Esophagus squamous epithelium (tissue), 5 donors: ENCODE measurements at places on chromosomes 4 and X.

GRCh38 chr4:472881-473569, 25.9 kb downstream of the ZNF721 start:
- peaks cover 26% of the 10 kb centered on the region for H3K36me3 ChIP-seq
- H3K4me3 ChIP-seq: peak overlapping the region; percentile 56
- H3K4me1 ChIP-seq: peaks cover 4% of the 10 kb centered on the region
- H3K27me3 ChIP-seq: no peaks in the 10 kb centered on the region
- H3K27ac ChIP-seq: peak overlapping the region; percentile 94

DNA sequence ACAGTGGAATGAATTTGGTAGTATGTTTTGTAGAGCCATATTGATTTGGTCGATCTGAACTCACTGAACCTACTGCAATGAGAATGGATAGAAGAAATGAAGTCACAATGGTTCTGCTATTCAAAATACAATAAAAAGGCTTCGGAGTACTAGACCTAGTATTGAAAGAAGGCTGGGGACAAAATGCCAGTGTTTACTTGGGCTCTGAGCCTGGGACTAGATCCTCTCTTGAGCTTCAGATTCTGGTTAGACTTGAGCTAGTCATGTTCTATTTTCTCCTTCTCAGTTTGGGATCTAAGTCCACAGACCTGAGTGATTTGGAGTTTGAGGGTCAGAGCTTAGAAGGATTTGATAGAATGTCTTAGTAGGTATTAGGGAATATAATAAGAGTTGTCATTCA, 9.9 kb downstream of the INTS12 start:
- no peak overlapping the region for H3K4me3 ChIP-seq
- DNase-seq: no peak
- H3K27ac ChIP-seq: no peak overlapping the region
- no peaks in the 10 kb centered on the region for H3K27me3 ChIP-seq
- no peaks in the 10 kb centered on the region for H3K4me1 ChIP-seq

GRCh38 chr4:184148738-184149637, 68.7 kb downstream of the ENPP6 start:
- H3K36me3 ChIP-seq: no peaks in the 10 kb centered on the region
- H3K27ac ChIP-seq: no peak overlapping the region
- peaks cover 21% of the 10 kb centered on the region for H3K4me1 ChIP-seq
- no peak for DNase-seq
- H3K27me3 ChIP-seq: no peaks in the 10 kb centered on the region

DNA sequence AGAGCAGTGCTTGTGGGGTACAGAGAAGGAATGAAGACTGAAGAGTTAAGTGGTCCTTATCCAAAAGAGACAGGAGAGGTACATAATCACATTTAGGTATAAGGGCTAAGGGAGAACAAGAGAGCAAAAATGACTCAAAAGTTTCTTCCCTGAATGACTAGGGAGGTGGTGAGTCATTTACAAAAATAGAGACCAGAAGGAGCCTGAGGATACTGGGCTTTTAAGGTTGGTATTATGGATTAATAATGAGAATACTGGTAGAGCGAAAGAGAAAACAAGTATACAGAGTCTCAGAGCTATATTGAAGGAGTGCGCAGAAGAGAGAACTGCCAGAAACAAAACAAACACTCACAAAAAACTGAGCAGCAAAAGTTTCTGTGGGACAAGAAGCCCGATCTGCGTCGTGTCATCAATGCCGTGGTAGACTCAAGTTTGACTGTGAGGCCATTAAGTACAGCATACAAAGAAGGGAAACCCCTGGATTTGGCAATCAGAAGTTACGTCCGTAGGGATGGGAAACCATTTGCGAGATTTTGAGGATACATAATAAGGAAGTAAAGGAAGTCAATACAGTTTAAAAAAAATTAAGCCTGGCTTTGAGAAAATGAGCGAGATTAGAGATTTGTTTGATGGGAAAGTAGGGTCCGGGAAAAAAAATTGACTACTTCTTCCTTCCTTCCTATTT, 129.1 kb upstream of the STIM2 start:
- H3K27me3 ChIP-seq: no peaks in the 10 kb centered on the region
- no peak for DNase-seq
- no peaks in the 10 kb centered on the region for H3K4me1 ChIP-seq
- no peak overlapping the region for H3K4me3 ChIP-seq
- H3K27ac ChIP-seq: no peak overlapping the region

DNA sequence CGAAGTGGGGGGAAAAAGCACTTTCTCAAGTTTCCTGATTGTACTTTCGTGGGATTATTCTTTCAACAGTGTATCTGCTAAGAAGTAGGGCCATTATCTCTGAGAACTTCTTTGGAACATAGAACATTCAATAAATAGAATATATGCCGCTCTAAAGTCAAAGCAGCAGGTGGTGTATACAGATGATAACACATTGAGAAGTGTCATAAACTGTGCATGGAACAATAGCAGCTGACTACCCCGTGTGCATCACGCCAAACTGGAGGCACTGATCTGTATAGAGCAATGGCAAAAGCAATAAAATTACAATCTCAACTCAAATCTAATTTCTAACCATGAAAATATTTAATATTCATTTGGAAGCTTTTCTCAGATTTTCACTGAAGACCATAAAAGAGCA, 175.3 kb downstream of the DCTD start:
- H3K4me1 ChIP-seq: peaks cover 18% of the 10 kb centered on the region
- H3K4me3 ChIP-seq: no peak overlapping the region
- H3K27me3 ChIP-seq: no peaks in the 10 kb centered on the region

DNA sequence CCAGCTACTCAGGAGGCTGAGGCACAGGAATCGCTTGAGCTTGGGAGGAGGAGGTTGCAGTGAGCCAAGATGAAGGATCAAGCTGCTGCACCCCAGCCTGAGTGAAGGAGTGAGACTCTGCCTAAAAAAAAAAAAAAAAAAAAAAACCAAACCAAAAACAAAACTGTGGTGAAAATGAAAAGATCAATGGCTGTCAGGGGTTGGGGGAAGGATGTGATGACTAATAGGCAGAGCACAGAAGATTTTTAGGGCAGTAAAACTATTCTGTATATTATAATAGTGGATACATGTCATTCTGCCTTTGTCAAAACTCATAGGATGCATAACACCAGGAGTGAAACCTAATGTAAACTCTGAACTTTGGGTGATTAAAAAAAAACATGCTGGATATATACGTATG, 69.9 kb upstream of the ELOVL6 start:
- no peaks in the 10 kb centered on the region for H3K4me1 ChIP-seq
- H3K27ac ChIP-seq: no peak overlapping the region
- no peaks in the 10 kb centered on the region for H3K27me3 ChIP-seq
- no peaks in the 10 kb centered on the region for H3K36me3 ChIP-seq
- no peak for DNase-seq

- peaks cover 6% of the 10 kb centered on the region for H3K4me1 ChIP-seq
- H3K36me3 ChIP-seq: no peaks in the 10 kb centered on the region
- H3K4me3 ChIP-seq: no peak overlapping the region
- H3K27me3 ChIP-seq: no peaks in the 10 kb centered on the region
Observed at GRCh38 chr4:13088726-13089658, 395.1 kb downstream of the RAB28 start.

DNA sequence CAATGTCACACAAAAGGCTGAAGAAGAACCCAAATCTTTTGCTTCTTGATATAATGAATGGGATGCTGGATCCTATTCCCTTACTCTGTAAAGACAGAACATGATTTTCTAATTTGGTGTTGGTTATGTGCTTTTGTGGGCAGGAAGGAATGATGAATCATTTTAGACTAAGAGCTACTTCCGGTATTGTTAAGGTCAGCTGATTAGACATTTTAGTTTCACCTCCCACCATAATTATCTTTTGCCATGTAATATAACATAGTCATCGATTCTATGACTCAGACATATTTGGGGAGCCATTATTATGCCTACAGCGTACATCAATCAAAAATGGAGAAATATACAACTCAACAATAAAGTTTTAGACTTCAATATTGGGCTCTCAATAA, 265.3 kb downstream of the ZNF674 start:
- H3K4me1 ChIP-seq: no peaks in the 10 kb centered on the region
- no peaks in the 10 kb centered on the region for H3K36me3 ChIP-seq
- H3K27ac ChIP-seq: no peak overlapping the region

DNA sequence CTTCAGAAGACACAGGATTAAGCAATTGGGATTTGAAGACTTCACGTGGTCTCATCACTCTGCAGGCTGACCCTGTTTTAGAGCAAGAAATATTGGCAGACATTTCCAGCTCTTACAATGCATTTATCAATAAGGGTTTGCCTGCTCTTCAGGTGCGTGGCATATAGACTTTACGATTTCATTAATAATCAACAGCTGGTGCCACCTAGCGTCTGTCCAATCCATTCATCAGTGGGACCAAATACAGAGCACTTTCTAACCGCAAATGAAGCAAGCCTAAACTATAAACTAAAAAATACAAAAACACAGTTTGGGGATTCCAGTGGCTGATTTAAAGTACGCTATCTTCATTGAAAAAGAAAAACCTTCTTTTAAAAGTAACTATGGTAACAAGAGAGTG, 125.4 kb upstream of the DMD start:
- no peak overlapping the region for H3K4me3 ChIP-seq
- H3K36me3 ChIP-seq: no peaks in the 10 kb centered on the region
- H3K27ac ChIP-seq: no peak overlapping the region
- no peak for DNase-seq
- no peaks in the 10 kb centered on the region for H3K4me1 ChIP-seq
- no peaks in the 10 kb centered on the region for H3K27me3 ChIP-seq

DNA sequence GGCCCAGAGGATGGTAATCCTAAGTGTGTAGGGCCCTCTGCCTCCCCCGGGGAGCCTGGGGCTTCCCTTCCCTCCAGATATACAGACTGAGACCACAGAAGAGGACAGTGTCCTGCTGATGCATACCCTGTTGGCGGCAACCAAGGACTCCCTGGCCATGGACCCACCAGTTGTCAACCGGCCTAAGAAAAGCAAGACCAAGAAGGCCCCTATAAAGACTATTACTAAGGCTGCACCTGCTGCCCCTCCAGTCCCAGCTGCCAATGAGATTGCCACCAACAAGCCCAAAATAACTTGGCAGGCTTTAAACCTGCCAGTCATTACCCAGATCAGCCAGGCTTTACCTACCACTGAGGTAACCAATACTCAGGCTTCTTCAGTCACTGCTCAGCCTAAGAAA, 1.9 kb downstream of the TRO start:
- no peaks in the 10 kb centered on the region for H3K36me3 ChIP-seq
- H3K27me3 ChIP-seq: no peaks in the 10 kb centered on the region
- no peak for DNase-seq
- peaks cover 7% of the 10 kb centered on the region for H3K4me1 ChIP-seq
- H3K27ac ChIP-seq: no peak overlapping the region

- no peaks in the 10 kb centered on the region for H3K27me3 ChIP-seq
- no peak overlapping the region for H3K4me3 ChIP-seq
- DNase-seq: no peak
- no peaks in the 10 kb centered on the region for H3K4me1 ChIP-seq
- no peaks in the 10 kb centered on the region for H3K36me3 ChIP-seq
Observed at GRCh38 chrX:34956916-34957315, 14.3 kb downstream of the FAM47B start.

DNA sequence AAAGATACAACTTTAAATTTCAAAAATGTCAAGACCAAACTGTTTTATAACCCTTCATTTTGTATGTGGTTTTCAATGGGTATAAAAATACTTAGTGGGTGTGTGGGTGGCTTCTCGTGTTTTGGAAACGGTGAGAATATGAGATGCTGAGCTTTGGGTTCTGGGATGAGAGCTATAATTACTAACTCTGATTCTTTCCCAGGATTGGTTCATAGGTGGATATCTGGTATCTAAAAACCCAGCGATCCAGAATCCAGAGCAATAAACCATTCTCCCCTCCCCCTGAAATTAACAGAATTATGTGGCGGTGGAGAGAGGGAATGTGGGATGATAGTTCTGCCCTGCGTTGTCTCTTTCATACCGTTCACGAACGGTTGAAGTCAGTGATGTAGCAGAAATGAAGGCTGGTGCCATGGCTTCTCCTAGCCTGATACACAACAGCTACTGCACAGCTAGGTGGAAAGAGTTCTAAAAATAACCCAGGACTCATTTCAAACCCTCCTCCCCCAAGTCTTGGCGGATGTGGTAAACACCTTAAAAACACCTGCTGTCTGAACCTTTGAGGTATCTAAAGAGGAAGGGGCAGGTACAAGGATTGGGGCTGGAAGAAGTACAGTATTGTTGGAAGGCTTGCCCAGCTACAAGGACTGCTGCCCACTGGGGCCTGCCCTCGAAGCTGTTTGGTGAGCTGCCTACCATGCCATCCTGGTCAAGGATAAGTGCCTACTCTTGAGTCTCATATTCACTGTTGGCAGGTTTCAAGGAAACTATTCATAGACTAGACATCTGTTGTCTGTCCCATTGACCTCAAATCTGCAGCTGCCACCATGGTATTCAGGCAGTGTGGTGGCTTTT, 44.5 kb downstream of the SEPTIN11 start:
- H3K27ac ChIP-seq: no peak overlapping the region
- DNase-seq: no peak
- no peak overlapping the region for H3K4me3 ChIP-seq
- no peaks in the 10 kb centered on the region for H3K27me3 ChIP-seq

DNA sequence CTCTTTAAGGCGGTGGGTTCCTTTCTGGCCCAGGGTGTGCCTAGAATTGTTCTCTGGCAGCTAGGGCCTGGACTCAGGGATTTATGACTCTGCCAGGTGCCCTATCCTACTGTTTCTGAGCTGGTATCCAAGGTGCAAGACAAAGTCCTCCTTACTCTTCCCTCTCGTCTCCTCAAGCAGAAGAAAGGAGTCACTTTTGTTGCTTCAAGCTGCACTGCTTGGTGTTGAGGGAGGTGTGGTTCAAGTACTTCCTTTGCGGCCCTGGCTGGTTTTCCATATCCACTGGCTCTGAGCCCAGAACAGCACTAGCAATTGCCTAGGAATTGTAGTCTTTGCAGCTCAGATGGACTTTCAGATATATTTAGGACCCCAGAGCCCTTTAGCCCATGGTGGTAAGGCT, 39.3 kb downstream of the RTL3 start:
- no peaks in the 10 kb centered on the region for H3K36me3 ChIP-seq
- no peaks in the 10 kb centered on the region for H3K4me1 ChIP-seq
- no peak overlapping the region for H3K27ac ChIP-seq
- no peak for DNase-seq
- H3K27me3 ChIP-seq: no peaks in the 10 kb centered on the region

DNA sequence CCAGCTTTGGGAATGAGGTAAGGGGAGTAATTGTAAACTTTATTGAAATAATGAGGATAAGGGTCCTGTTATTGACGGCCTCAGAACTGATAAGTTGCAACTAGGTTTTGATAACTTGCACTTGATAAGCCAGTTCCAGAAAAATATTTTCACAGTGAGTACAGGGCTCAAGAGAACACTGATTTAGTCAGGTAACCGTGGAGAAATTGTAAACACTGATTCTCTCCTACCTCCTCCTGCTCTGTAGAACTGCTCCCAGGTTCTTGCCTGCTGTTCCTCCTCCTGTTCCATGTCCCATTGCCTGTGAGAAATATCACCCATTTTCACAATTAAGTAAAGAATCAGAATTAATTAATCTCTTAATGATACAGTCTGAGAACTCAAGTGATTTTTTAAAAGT, 55.0 kb upstream of the CXXC4 start:
- H3K4me1 ChIP-seq: no peaks in the 10 kb centered on the region
- DNase-seq: no peak
- no peaks in the 10 kb centered on the region for H3K36me3 ChIP-seq
- no peak overlapping the region for H3K27ac ChIP-seq
- no peaks in the 10 kb centered on the region for H3K27me3 ChIP-seq
- H3K4me3 ChIP-seq: no peak overlapping the region
